Right atrium auricular region (tissue), 2 donors: ENCODE measurements at places on chromosomes 7 and 10. TPM values are rescaled to one million over a fixed set of nuclear protein-coding genes. Genes with fewer than 3 reads are reported as not detected.

NUTM2A gene
- 2.3 TPM for total RNA-seq

DNA sequence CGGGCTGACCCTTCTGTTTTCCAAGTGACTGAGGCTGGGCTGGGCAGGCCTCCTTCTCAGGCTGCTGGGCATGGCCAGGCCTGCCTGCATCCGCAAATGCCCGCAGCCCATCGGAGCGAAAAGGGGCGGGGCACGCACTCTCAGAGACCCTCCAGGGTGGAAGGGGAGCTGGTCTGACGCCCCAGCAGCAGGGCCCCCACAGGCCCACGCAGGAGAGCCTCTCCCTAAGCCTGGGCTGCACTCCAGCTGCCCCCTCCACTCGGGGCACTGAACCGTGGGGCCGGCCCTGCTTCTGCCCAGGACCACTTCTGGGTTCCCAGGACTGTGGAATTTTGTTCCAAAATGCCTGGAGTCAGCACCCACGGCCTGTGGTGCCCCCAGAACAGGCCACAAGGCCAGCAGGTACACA is 9.3 kb downstream of the ADAP1 start:
- no peak for DNase-seq

DNA sequence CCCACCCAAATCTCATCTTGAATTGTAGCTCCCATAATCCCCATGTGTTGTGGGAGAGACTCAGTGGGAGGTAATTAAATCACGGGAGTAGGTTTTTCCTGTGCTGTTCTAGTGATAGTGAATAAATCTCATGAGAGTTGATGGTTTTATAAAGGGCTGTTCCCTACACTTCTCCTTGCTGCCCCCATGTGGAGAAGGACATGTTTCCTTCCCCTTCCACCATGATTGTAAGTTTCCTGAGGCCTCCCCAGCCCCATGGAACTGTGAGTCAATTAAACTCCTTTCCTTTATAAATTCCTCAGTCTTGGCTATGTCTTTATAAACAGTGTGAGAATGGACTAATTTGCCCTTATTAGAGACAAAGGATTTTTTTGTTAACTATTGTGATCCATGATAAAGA is 48.5 kb upstream of the MKX start:
- DNase-seq = no peak

GRCh38 chr7:105474045-105474444 is 48.0 kb downstream of the PUS7 start:
- no peak for DNase-seq

GRCh38 chr7:140384894-140385545 is 13.3 kb downstream of the SLC37A3 start:
- no peak for DNase-seq

DNA sequence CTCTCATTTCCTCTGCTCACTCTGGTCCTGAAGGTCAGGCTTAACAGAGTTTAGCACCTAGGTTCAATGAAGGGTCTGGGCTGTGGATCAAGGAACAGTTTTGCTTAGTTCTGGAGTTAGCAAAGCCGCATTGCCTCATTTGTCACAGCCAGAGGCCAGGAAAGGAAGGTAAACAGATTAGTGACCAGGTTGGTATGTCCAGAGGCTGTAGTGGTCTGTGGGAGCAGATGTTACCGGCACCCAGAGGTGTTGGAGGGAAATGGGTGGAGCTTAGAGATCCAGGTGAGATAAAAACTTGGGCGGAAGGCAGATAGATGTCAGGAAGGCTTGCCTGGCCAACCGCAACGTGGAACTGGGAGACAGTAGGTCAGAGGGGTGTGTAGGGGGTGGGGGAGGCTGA is 36.6 kb upstream of the ZMIZ2 start:
- no peak for DNase-seq

- no peak for DNase-seq
Measured at GRCh38 chr7:129845972-129846327, 106.8 kb downstream of the UBE2H start.

DNA sequence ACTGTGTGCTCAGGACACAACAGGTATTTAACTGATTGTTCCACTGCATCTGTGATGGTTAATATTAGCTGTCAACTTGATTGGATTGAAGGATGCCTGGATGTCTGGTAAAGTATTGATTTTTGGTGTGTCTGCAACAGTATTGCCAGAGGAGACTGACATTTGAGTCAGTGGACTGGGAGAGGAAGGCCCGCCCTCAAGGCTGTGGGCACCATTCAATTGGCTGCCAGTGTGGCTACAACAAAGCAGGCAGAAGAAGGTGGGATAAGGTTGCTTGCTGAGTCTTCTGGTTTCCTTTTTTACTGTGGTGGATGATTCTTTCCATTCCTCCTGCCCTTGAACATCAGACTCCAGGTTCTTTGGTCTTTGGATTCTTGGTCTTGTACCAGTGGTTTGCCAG is 137.1 kb upstream of the FAM13C start:
- no peak for DNase-seq

DNA sequence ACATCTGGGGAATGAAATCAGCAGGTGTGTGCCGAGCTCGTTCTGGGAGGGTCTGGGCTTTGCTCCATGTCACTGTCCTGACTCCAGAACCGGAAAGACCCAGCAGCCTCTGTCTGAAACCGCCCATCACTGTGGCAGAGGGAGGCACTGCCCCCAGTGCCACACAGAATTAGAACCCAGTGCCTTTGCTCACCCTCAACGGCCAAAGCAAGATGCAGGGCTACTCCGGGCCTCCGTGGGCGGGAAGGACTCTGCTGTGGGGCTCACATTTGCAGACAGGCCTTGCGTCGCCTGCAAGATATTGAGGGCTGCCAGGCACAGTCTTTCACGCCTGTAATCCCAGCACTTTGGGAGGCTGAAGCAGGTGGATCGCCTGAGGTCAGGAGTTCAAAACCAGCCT is 219.2 kb upstream of the PPP2R2D start:
- DNase-seq = no peak

- no peak for DNase-seq
Measured at GRCh38 chr7:127208351-127208750, 44.4 kb downstream of the GRM8 start.

DNA sequence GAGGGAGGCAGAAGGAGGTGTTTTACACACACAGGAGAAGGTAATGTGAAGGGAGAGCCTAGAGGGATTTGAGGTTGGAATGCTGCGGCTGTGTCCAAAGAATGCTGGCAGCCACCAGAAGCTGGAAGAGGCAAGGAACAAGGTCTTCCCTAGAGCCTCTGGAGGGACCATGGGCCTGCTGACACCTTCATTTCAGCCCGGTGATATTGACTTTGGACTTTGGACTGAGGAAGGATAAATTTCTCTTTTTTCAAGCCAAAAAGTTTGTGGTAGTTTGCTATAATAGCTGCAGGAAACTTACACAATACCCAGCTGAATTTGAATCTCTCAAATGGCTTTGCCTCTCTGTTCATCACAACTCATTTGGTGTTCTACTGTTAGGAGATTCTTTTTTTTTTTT is 34.6 kb downstream of the UBN2 start:
- DNase-seq = no peak
